IPS-NIHi11 (cell line): ENCODE measurements at places on chromosomes 4 and X.

DNA sequence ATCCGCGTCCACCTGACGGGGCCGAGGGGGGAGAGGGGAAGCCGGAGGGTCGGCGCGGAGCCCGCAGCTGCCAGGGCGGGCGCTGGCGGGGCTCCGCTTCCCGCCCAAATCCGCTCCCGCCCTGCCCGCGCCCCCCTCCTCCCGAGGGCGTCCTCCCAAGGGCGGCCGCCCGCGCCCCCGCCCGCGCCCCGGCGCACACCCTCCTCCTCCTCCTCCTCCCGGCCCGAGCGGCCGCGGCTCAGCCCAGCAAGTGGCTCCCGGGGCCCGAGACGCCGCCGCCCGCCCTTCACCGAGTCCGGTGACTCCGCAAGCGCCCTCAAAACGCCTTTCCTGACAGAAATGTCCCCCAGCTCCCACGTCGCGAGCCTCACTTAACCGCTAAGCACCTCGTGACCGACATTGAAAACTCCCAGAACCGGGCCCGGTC lies 487 bp downstream of the HMGB2 start:
- DNase-seq, result peak; percentile 54

GRCh38 chr4:27006646-27007045 lies 146.0 kb downstream of the STIM2 start:
- no peak for DNase-seq

DNA sequence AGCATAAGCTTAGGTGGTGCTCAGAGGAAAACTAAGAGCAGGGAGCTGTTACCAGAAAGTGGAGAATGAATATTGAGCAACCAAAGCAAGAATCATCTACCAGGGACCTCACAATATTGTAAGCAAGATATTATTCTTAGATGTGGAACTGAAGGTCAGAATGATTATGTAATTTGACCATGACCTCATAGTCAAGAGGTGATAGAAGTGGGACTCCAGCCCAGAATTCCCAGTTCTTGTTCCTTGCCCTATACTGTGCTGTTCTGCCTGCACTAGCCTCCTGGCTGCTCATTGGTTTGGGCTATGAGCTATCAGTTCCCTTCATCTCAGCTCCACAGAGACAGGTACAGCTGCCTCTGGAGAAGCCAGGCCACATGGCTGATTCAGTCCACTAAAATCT lies 229.4 kb downstream of the LDB2 start:
- no peak for DNase-seq

GRCh38 chr4:61200916-61201526 lies 895 bp downstream of the ADGRL3 start:
- DNase-seq, result peak; percentile 22

GRCh38 chrX:50971395-50971794 lies 60.9 kb downstream of the BMP15 start:
- DNase-seq, result no peak

- DNase-seq, result no peak
Measured at GRCh38 chr4:152956147-152956546, 20.0 kb downstream of the FHDC1 start.

- DNase-seq, result no peak
Measured at GRCh38 chr4:83929550-83929949, 393.6 kb downstream of the GPAT3 start.

- DNase-seq, result no peak
Measured at GRCh38 chr4:168321006-168321405, 2.5 kb upstream of the DDX60 start.
